CD4-positive, alpha-beta T cell treated with Interleukin-4 for 4 hours (primary cell): ENCODE measurements at places on chromosomes 6 and 20.

DNA sequence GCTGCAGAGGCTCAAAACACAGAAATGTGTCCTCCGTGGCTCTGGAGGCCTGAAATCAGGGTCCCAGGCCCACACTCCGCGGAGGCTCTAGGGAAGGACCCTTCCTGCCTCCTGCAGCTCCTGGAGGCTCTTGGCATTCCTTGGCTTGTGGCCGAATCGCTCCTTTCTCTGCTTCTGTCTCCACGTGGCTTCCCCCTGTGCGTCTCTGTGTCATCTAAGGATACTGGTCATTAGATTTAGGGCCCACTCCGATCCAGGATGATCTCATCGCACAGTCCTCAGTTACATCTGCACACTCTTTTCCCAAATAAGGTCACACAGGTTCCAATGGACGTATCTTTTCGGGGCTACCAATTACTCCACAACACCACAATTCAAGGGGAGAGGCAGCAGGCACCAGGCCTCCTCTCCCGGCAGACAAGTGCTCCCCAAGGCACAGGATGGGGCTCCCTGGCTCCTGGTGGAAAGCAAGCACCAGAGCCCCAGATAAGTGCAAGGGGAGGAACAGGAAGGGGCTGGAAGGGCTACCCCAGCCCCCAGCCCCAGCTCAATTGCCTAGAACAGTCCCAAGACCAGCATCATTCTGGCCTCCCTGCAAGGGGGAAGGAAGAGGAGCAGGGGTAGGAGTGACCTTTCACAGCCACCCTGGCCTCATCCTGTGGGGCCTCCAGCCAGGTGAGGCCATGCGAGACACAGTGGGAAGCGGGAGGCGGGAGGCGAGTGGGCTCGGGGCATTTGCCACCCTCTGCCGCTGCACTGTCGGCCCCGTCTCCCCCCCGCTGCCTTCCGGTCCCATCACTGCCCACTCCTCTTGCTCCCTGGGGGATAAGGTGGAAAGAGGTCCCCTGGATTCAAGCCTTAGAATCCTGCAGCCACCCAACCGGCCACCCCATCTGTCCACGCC is 16.3 kb downstream of the NTSR1 start:
- DNase-seq: no peak

DNA sequence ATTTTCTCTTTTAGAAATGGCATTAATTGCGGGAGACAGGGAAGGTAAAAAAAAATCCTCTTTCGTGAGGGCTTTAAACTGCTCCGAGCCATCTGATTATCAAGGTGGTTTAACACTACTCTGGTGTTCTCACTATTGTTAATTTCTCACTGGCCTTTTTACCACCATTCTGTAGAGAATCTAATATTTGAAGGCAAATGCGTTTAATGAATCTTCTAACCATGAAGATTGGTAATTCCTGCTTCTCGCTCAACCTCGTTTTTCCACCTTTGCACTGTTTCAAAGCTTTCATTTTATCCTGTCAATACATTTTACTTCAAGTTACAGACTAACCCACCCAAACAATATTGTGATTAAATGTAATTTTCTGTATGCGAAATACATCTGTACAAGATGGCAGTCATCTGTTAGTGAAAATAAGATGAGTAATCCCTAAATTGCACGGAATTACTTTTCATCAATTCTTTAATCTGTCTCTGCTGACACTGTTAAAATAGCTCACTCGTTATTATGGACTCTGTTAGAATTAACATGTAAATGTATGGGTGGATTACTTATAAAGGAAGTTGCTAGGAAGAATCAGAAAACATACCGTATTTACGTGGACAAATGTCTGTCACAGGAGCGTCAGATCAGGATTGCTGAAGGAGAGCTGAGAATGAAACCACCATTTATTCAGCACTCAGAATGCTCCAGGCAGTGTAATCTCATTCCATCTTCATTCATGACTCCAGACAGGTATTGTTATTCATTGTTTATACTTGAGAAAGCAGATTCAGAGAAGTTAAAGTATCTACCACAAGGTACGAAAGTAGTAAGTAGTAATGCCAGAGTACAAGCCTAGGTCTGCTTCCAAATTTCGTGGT is 1.1 kb upstream of the LCA5 start:
- no peak for DNase-seq

GRCh38 chr20:57630061-57630460 is 9.8 kb upstream of the ZBP1 start:
- DNase-seq: peak; percentile 48

GRCh38 chr6:131362696-131363095 is 210.3 kb upstream of the ARG1 start:
- no peak for DNase-seq

GRCh38 chr6:127554435-127555006 is 22.5 kb upstream of the C6orf58 start:
- DNase-seq: peak; percentile 18

GRCh38 chr20:59001068-59001448 is 6.0 kb downstream of the CTSZ start:
- DNase-seq: no peak

DNA sequence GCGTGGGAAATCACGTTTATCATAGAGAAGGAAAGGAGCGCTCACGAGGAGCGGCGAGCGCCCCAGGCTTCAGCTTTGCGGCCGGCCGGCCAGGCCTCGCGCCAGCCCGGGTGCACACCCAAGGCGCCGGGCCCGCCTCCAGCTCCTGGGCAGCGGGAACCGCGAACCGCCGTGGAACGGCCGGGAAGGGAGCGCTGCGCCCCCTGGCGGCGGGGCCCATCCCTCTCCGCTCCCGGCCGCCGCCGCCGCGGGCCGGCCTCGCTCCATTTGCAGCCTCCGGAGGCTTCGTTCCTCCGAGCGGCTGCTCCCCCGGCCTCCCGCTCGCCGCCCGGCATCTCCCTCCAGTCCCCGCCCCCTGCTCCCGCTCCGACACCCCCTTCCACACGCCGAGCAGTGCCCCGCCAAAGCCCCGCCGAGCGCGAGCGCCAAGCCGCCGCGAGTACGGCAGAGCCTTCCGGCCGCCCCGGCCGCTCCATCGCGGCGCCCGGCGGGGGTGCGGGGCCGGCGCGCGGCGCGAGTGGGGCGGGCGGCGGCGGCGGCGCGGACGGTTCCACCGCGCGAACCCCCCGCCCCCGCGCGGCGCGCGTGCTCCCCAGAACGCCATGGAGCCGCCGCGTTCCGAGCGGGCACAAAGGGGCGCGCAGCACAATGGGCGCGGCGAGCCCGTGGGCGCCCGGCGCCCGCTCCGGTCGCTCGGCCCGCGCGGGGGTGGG is 946 bp downstream of the BEND3 start:
- DNase-seq: peak; percentile 40

- DNase-seq: no peak
Measured at GRCh38 chr6:114739656-114740055, 396.8 kb upstream of the HS3ST5 start.

- DNase-seq: no peak
Measured at GRCh38 chr6:14231071-14231483, 113.5 kb downstream of the CD83 start.

DNA sequence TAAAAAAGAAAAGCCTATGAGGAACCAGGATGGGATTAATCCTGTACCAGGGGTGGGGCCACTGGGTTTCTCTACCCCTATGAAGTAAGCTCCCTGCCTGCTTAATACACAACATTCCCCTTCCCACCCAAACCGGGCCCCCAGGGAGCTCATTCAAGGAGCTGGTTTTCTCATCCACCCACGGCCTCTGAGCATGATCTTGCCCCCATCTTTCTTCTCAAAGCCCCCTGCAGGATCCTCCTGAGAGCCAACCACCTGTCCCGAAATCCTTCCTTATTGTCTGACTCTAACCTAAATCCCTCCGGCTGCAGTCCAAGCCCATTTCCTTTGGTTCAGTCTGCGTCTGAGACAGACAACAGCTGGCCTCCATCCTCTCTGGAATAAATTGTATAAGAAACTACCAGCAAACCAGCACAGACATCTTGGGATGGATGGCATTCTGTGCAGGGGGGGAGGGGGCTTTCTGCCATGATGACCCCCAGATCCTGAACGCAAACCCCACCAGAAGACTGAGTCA is 21.0 kb downstream of the KCNK5 start:
- no peak for DNase-seq
